ENCODE measurements at places on chromosomes 5 and 9. TPM values are rescaled to one million over a fixed set of nuclear protein-coding genes. Genes with fewer than 3 reads are reported as not detected.

- no peaks in the 10 kb centered on the region for H3K36me3 ChIP-seq
- H3K4me3 ChIP-seq: no peak overlapping the region
- H3K27ac ChIP-seq: no peak overlapping the region
These were observed 20.4 kb upstream of the GDNF start for GRCh38 chr5:37860206-37860605.

DNA sequence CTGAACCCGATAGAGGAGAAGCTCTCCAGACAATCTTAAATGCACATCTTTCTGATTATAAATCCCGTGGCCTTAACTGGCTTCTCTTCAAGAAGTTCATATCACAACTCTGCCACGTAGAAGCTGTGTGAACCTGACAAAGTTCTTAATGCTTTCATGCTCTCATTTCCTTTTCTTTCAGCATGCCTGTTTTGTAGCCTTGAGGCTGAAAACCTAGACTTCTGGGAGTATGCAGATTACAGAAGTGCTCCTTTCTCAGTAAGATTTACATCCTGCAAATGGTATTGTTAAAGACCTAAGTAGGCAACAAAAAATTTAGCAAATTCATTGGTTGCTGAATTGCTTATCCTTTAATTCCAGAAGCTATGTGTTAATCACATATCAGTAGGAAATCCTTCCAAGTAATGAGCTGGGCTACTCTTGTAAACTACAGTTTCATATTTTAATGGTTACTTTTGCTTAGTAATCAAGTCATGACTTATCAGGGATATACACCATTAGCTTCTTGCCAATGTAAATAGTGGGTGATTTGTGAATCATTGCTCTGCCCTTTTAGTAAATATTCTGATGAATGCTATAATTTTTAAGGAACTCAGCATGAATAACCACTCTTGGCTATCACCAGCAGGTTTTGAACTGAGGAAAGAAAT is 334.7 kb downstream of the FBXL7 start:
- H3K4me1 ChIP-seq: no peaks in the 10 kb centered on the region
- H3K4me3 ChIP-seq: no peak overlapping the region
- H3K27me3 ChIP-seq: no peaks in the 10 kb centered on the region
- peak; percentile 55 for DNase-seq
- H3K27ac ChIP-seq: no peak overlapping the region
- H3K36me3 ChIP-seq: no peaks in the 10 kb centered on the region

DNA sequence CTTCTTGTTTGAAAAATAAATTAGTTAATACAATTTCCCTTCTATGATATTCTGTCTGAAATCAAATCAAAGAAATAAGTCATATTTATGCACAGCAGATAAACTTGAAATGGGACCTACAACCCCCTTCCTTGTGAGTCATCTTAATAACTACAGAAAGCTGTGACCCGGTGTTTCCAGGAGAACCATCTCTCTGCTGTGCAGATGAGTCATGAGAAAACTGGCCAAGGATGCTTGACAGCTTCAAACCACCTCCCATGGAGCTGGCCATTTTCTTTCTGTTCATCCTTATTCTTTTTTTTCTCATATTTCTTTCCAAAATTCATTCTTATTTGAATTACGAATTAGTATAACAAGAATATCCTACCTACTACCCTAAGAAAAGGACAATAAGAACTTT is 43.4 kb upstream of the NR4A3 start:
- no peaks in the 10 kb centered on the region for H3K27me3 ChIP-seq
- H3K27ac ChIP-seq: no peak overlapping the region
- H3K36me3 ChIP-seq: no peaks in the 10 kb centered on the region
- DNase-seq: no peak

- no peak overlapping the region for H3K27ac ChIP-seq
- peaks cover 3% of the 10 kb centered on the region for H3K4me1 ChIP-seq
- no peaks in the 10 kb centered on the region for H3K36me3 ChIP-seq
- H3K4me3 ChIP-seq: no peak overlapping the region
These were observed 209.4 kb downstream of the GLIS3 start for GRCh38 chr9:4090491-4090890.

- no peak overlapping the region for H3K4me3 ChIP-seq
- H3K27ac ChIP-seq: peak overlapping the region; percentile 71
- DNase-seq: peak; percentile 40
- H3K27me3 ChIP-seq: peaks cover 8% of the 10 kb centered on the region
- no peaks in the 10 kb centered on the region for H3K36me3 ChIP-seq
These were observed 3.9 kb downstream of the VCAN start for GRCh38 chr5:83475391-83475863.

- peak overlapping the region; percentile 69 for H3K4me3 ChIP-seq
- peaks cover 44% of the 10 kb centered on the region for H3K36me3 ChIP-seq
- H3K27ac ChIP-seq: peak overlapping the region; percentile 91
- H3K4me1 ChIP-seq: peaks cover 38% of the 10 kb centered on the region
These were observed 2.4 kb downstream of the LTC4S start for GRCh38 chr5:179795863-179796833.

DNA sequence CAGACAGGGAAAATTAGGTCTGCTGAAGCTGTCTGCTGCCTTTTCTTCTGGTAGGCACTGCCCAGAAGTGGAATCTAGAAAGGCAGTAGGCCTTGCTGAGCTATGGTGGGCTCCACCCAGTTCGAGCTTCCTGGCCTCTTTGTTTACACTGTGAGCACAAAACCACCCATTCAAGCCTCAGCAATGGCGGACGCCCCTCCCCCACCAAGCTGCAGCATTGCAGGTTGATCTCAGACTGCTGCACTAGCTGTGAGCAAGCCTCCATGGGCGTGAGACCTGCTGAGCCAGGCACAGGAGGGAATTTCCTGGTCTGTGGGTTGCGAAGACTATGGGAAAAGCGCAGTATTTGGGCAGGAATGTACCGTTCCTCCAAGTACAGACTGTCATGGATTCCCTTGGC is 18.5 kb downstream of the AGTPBP1 start:
- H3K4me1 ChIP-seq: peaks cover 23% of the 10 kb centered on the region
- no peak overlapping the region for H3K27ac ChIP-seq
- no peak overlapping the region for H3K4me3 ChIP-seq
- no peaks in the 10 kb centered on the region for H3K27me3 ChIP-seq

Gene SLC25A2
- total RNA-seq: not detected

DNA sequence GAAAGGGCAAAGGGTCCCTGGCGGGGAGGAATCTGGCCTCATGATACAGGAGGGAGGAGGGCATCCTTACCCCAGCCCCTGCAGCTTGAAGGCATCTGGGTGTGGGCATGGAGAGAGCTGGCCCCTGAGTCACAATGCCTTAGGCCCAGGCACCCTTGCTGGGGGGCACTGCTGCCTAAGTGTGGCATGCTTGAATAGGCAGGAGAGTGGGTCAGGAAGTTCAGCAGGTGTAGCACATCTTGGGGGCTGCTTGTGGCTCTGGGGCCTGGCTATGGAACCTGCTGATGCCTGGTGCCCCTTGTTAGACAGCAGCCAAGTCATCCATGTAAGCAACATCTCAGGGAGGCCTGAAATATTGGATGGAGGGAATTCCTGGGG is 63.1 kb downstream of the HSPA4 start:
- H3K36me3 ChIP-seq: no peaks in the 10 kb centered on the region
- no peaks in the 10 kb centered on the region for H3K27me3 ChIP-seq
- H3K4me3 ChIP-seq: no peak overlapping the region
- no peaks in the 10 kb centered on the region for H3K4me1 ChIP-seq
- H3K27ac ChIP-seq: no peak overlapping the region

DNA sequence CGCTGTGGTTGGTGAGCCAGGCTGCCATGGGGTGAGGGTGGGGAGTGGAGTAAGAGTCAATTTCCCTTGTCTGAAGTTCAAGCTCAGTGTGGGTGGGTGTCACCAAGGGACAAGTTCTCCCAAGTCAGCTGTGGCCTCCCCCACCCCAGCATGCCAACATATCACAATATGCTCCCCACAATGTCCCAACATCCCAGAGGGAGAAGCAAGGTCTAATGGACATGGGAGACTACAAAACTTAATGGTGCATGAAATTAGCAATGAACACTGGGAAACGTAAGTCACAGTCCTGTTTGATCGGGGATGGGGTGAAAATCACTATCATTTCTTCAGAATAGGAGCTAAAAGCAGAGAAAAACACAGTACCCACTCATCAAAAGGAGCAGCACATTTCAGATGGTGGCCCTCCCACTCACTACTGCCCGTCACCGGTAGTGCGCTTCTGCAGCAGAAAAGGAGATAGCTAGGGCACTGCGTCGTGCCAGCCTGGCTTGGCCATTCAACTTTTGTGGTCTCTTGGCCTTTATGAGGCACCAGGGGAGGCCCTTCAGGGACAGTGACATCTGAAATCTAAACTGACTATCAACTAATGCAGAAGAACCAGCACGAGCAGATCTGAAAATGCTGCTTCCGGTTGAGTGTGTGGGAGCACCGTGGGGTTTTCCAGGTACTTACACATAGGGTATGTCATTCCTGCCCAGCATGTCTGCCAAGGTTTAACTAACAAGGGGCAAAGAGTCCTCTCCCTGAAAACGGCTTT is 20.5 kb upstream of the NDFIP1 start:
- H3K36me3 ChIP-seq: no peaks in the 10 kb centered on the region
- H3K27ac ChIP-seq: no peak overlapping the region
- no peaks in the 10 kb centered on the region for H3K27me3 ChIP-seq
- no peak for DNase-seq

- H3K4me1 ChIP-seq: peaks cover 23% of the 10 kb centered on the region
- H3K4me3 ChIP-seq: no peak overlapping the region
- DNase-seq: no peak
- H3K36me3 ChIP-seq: peaks cover 16% of the 10 kb centered on the region
These were observed 35.1 kb downstream of the GOLM1 start for GRCh38 chr9:86064220-86064619.

Gene IL3
- not detected for total RNA-seq

All from stomach (tissue), 19 donors.